Progenitor cell of endocrine pancreas (in vitro differentiated cells): ENCODE measurements at places on chromosomes 2 and 18.

- no peak overlapping the region for H3K27ac ChIP-seq
- no peaks in the 10 kb centered on the region for H3K27me3 ChIP-seq
- DNase-seq, result no peak
- peaks cover 6% of the 10 kb centered on the region for H3K4me1 ChIP-seq
These were observed 185.5 kb downstream of the HDAC4 start for GRCh38 chr2:239215136-239215925.

- H3K4me3 ChIP-seq, result no peak overlapping the region
- H3K4me1 ChIP-seq, result no peaks in the 10 kb centered on the region
- peaks cover 5% of the 10 kb centered on the region for H3K36me3 ChIP-seq
- no peaks in the 10 kb centered on the region for H3K27me3 ChIP-seq
- no peak for DNase-seq
These were observed 12.1 kb downstream of the COPS9 start for GRCh38 chr2:240123821-240124650.

DNA sequence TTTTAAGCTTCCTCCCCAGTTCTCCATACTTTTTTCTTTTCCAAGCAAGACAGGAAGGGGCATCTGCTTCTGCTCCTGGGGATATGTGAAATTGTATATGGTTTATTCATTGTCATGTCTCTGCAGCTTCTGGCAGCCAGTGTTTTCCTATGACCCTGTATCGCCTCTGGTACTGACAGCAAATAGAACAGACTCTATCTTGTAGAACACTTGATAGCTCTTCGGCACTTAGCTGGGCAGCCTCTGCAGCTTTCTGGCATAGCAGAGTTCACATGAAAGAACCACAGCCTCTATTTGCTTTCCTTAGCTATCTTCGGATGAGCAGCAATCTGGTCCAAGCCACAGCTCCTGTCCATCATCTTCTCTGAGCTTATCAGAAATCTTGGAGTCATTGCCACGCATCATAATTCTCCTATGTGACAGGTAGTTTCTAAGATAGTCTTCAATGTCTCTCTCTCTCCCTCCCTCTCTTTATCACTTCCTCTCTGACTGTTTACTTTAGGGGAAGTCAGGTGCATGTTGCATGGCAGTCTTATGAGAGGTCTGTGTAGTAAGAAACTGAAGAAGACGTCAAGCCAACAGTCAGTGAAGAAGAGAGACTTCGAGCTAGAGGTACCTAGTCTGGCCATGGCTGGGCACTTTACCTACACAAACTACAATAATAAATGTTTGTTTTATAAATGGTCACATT lies 627.7 kb upstream of the CDH2 start:
- no peak overlapping the region for H3K27ac ChIP-seq
- DNase-seq, result no peak
- H3K4me3 ChIP-seq, result no peak overlapping the region
- H3K36me3 ChIP-seq, result no peaks in the 10 kb centered on the region
- no peaks in the 10 kb centered on the region for H3K4me1 ChIP-seq
- H3K27me3 ChIP-seq, result peaks cover 7% of the 10 kb centered on the region

- no peaks in the 10 kb centered on the region for H3K36me3 ChIP-seq
- H3K27me3 ChIP-seq, result peaks cover 48% of the 10 kb centered on the region
- no peak overlapping the region for H3K27ac ChIP-seq
These were observed 672 bp downstream of the ATP6V1B1 start for GRCh38 chr2:70936165-70936978.

GRCh38 chr18:2654928-2655177 lies 673 bp upstream of the SMCHD1 start:
- no peak for DNase-seq
- H3K4me3 ChIP-seq, result peak overlapping the region; percentile 93
- H3K27ac ChIP-seq, result peak overlapping the region; percentile 94
- peaks cover 23% of the 10 kb centered on the region for H3K4me1 ChIP-seq
- peaks cover 22% of the 10 kb centered on the region for H3K27me3 ChIP-seq
- no peaks in the 10 kb centered on the region for H3K36me3 ChIP-seq
